ENCODE measurements at places on chromosomes 1 and 21. TPM values are rescaled to one million over a fixed set of nuclear protein-coding genes. Genes with fewer than 3 reads are reported as not detected.

DNM3 gene
- total RNA-seq = 1.2 TPM

RGS1 gene
- 27.1 TPM for total RNA-seq

CRNN gene
- total RNA-seq = not detected

GRCh38 chr21:33231526-33231925 lies 1.8 kb downstream of the IFNAR2 start:
- DNase-seq = peak; percentile 83

- DNase-seq = peak; percentile 5
Observed at GRCh38 chr1:20729155-20729931, 3.2 kb downstream of the SH2D5 start.

DNA sequence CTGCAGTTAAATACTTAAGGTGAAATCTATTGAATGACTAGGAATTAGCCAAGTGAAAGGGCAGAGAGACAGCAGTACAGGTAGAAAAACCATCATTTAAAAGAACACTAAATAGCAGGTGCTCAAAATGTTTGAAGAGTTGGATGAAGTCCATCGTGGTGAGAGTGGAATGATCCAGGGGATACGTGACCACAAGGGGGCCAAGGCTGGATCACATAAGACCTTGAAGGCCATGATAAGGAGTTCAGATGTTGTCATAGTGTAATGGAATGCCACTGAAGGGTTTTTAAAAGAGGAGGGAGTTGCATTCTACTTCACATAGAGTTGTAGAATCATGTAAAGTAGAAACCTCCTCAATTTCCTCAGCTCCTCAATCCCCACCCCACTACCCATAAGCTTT lies 34.8 kb upstream of the HOOK1 start:
- no peak for DNase-seq

GRCh38 chr1:77639056-77639455 lies 43.4 kb downstream of the ZZZ3 start:
- DNase-seq = no peak

- DNase-seq = no peak
Observed at GRCh38 chr1:24418898-24419628, 3.5 kb downstream of the NIPAL3 start.

- DNase-seq = no peak
Observed at GRCh38 chr1:168148916-168149315, 12.2 kb upstream of the GPR161 start.

- DNase-seq = no peak
Observed at GRCh38 chr1:101260556-101261350, 23.9 kb downstream of the S1PR1 start.

GRCh38 chr1:157352216-157352615 lies 200.1 kb downstream of the FCRL5 start:
- no peak for DNase-seq

GRCh38 chr1:175572932-175573868 lies 170.2 kb downstream of the TNR start:
- no peak for DNase-seq

GRCh38 chr1:198611219-198611618 lies 27.6 kb upstream of the PTPRC start:
- DNase-seq = no peak

DNA sequence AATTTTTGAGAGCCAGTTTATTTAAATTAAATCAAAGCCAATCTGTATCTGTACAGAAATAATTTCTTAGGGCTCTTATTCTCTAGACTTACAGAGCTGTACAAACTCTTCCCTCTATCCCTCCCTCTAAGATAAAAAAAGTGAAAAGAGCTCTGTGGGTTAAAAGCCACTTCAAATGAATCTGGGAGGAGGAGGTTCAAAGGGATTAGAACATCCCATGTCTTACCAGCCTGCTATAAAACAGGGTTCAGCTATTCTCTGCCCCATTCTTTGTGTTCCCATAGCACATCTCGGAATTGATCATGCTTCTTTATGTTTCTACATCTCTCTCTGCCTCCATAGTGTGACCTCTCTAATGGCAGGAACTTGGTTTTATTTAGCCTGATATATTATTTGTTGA lies 19.4 kb downstream of the KIAA0319L start:
- no peak for DNase-seq

DNA sequence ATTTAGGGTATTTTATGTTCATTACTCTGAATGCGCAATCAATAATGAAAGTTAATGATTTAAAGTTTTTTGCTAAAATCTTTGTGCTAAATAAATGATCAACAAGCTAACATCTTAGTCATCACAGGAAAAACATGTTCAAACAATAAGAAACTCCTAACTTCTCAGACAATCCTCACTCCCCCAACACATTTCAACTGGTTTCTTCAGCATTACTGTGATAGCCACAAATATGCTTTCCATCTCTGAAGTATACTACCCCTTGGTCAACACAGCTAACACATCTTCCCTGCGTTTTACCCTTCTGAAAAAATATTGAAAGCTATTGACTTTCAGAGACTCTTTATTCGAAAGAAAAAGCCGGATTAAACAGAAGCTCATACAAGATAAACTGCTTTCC lies 85.8 kb downstream of the ZNF644 start:
- no peak for DNase-seq

Measured in activated CD4-positive, alpha-beta memory T cell treated with anti-CD3 and anti-CD28 coated beads for 36 hours (primary cell).